ENCODE measurements at places on chromosomes 4 and X. TPM values are rescaled to one million over a fixed set of nuclear protein-coding genes. Genes with fewer than 3 reads are reported as not detected.

GRCh38 chrX:53265771-53266574 is 15.4 kb downstream of the IQSEC2 start:
- DNase-seq = no peak

DNA sequence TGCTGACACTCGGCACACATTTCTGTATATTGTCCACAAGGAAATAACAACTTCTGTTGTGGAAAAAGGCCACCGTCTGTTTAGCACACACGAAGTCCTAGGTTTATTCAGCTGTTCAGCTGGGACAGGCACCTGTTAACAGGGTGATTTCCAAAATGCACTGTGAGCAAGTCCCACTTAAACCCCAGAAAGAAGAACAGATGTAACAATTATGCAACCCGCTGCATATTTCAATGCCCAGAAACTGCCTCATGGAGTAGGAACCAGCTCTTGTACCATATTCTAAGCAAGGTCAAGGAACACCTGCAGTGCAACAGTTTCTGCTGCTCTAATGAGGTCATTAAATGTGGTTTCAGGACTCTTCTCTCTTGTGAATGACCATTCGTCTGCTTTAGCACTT is 77.1 kb downstream of the GEMIN8 start:
- DNase-seq = no peak

- DNase-seq = peak; percentile 15
Measured at GRCh38 chr4:182619660-182620059, 297.5 kb downstream of the DCTD start.

DNA sequence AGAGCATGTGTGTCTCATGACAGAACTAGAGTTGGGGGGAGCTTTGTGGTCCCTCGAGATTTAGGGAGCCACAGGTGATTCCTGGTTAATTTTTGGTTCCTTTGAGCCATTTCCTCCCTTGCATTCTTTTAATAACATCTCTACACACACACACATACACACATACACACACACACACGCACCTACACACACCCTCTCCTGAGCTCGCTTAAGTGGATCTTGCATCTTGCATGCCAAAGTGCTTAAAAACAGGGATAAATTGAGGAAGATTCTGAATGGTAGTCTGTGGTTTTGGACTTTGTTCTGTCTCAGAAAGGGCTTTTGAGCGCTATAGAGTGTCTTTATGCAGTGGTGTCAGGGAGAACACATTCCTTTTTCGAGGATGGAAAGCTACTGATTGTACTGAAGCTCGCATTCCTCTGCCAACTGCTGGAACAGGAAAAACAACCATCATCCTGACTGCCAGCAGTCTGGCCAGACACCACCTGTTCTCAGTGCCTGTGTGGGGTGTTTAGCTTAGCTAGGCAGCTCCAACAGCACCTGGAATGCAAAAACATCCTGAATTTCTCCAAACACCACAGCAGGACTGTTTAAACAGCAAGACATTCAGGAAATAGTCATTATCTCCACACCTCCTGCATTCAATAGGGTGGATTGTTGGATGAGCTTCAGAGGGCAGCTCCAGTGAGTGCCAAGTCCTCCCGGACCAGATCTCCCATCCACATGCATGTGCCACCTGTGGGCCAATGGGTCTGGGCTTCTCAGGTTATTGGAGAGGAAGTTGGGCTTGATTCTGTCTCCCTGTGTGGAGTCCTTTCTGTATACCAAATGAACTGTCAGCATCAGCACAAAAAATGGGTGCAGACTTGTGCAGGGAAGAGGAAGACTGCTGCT is 21.9 kb upstream of the IGFBP7 start:
- peak; percentile 42 for DNase-seq

- DNase-seq = no peak
Measured at GRCh38 chrX:44922980-44923379, 50.0 kb downstream of the KDM6A start.

GRCh38 chr4:142845293-142846107 is 601 bp downstream of the INPP4B start:
- DNase-seq = peak; percentile 40

DNA sequence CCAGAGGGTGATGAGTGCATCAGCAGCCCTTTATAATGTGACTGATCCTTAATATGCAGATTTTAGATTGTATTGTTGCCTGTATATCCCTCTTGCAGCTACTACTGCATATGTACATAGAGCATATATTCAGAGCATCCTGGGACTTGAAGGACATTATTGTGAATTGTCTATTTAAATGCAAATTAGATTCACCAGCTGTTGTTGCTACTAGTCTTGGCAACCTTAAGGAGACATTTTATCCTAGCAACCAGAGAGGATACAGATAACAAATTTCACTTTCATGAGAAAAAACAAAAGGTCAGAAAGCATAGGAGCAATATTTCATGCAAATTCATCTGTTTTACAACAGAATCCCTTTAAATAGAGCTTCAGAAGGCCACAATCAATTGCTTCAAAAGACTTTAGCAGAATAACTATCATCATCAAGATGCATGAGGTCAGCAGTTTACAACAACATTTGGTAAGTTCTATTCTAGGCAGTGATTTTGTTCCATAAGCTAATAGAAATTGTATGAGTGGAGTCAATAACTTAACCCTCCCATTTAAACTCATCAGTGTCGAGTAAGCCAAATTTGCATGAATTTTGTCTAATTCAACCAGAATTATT is 148.6 kb downstream of the GC start:
- peak; percentile 7 for DNase-seq

GRCh38 chr4:128930051-128930450 is 120.6 kb downstream of the JADE1 start:
- no peak for DNase-seq

DNA sequence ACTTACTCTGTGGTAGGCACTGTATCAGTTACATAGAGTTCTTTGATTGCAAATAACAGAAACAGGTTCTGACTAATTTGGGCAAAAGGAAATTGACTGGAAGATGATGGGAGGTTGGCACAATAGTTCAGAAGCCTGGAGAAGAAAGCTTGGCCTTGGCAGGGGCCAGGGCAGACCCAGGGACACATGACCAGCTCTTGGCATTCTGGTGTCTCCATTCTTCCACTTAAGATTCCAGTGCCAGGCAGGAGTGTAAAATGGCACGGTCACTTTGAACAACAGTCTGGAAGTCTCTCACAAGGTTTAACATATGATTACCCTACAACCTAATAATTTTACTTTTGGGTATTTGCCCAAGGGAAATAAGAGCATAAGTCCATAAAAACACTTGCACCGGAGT is 175.9 kb downstream of the BCOR start:
- no peak for DNase-seq

DNA sequence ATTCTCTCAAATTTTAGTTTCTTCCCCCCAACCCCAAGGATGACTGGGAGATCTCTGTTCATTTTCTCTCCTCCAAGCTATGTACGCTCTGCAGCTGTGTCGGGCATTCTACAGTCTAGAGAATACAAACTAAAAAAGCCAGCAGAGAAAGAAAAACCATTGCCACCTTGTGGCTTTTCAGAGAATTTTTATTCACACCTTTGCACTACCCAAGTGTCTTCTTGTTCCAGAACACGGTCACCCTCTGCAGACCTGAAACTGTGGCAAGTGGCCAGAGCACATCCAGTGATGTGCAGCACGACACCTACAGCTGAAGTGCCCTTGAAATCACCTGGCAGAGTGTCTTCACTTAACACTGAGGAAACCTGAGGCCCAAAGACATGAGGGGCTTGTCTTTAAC is 68.6 kb downstream of the CHST7 start:
- DNase-seq = no peak

GRCh38 chrX:44843753-44844152 is at the start of gene DUSP21:
Gene DUSP21, plus strand, starts transcription at chrX:44844021. Its CDS starts 112 bp downstream, at chrX:44844133.
- no peak for DNase-seq

- DNase-seq = peak; percentile 21
Measured at GRCh38 chr4:15682242-15683142, 865 bp downstream of the FAM200B start.

DNA sequence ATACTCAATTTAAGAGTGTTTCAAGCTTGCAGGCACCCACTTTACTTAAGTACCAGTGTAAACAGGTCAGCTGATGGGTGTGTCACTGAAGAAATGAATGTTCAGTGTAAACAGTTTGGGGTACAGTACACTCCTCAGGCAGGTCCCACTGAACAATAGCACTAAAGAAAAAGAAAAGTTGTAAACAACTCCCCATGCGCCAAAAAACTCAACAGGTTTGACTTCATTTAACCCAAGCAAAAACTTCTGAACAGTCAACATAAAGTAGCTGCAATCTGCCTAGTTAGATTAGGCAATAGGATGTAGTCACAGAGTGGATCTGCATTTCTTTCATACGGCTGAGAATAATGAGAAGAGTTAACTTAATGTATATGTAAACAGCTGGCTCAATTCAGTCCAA is 93.2 kb downstream of the FAM13A start:
- peak; percentile 11 for DNase-seq

DNA sequence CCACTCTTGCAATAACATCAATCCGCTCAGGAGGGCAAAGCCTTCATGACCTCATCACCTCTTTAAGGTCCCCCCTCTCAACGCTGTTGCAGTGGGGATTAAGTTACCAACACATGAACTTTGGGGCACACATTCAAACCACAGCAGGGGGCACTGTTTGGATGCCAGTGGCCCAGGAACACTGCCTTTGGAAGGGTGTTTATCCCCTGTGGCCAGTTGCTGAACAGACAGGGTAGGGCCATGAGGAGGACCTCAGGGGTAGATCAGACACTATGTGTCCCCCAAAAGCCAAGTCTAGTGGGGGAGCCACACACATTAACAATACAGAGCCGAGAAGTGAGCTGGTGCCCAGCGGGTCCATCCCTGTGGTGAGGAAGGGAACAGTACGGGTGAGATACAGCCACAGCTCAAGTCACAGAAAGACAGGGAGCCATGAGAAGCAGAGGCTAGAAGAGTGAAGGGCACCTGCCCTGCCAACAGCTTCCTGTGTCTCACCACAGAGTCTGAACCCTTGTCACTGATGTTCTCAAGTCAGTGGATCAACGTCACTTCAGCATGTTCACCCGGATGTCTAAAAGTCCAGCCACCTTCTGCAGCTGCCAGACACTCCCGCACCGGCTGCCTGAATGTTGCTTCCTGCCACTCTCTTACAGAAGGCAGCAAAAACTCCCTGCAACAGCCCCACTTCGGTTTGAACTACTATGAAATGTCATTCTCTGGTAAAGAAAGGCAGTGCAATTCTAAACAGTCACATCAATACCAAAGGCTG is 19.9 kb upstream of the MXD4 start:
- no peak for DNase-seq

GRCh38 chrX:3066555-3066954 is 25.3 kb downstream of the ARSF start:
- peak; percentile 8 for DNase-seq

DNA sequence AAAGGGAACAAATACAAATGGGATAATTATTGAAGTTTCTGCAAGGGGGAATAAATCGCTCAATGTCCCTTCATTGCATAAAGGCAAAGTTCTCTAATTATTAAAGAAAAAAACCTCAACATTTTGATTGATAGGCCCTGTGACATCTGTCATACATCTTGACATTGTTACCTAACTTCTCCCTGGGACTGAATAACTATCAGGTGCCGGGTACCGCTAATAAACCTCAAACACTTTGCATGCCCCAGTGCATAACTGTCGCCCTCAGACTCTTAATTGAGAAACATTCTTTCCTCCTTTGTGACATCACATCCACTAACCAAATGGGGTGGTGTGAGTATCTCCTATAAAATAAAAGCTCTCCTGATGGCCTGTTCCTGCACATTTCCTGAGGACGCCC is at the start of gene ADAM29:
Gene ADAM29 (plus strand): TSS at position 301 of the 400 bp plus-strand sequence. CDS start 57,168 bp downstream, outside the sequence.
- no peak for DNase-seq

- no peak for DNase-seq
Measured at GRCh38 chr4:81914623-81915022, 442.9 kb upstream of the RASGEF1B start.

DNA sequence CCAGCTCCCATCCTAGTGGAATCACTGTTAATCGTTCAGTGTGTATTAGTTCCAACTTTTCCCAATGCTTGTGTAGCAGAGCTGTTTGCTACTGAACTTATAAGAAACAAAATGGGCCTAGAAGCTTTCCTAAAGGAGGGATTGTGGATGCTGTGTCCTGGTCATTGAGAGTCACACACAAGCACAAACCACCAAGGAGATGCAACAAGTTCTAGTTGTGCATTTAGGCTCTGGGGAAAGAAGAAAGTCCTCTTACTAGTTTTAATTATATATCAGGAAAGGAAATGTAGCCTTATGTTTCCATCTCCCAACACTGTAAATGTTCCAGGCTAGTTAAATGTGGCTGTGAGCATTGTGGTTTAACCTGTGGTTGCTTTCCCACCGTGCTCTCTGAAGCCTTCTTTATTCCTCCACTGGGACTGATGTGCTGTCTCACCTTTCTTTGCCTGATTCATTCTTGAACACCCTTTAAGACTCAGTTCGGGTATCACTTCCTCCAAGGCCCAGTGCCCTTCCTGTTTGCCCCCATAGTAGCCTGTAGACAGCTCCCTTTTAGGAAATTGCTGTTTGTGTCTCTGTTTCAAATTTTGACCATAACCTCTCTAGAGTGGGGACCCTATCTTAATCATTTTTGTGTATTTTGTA is 34.3 kb downstream of the ATP10D start:
- no peak for DNase-seq

GRCh38 chr4:128862608-128863311 is 53.3 kb downstream of the JADE1 start:
- DNase-seq = no peak

- DNase-seq = no peak
Measured at GRCh38 chrX:28099166-28099565, 117.9 kb upstream of the DCAF8L1 start.

DNA sequence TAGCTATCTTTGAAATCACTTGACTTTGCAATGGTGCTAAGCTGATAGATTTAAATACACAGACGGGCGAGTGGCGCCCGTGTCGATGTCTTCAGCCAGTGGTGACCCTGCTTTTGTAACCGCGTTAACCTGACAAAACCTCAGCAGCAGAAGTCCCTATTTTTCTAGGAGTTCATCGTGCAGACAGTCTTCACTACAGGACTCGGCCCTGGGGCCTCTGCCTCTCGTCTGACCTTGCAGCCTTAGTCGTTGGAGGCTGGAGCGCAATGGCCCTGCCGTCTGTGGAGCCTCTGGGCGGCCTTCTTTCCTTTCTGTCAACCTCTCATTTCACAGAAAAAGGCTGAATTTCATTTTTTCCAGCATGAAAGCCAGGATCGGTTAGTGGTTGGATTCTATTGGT is 57.9 kb downstream of the CPLX1 start:
- DNase-seq = no peak

DNA sequence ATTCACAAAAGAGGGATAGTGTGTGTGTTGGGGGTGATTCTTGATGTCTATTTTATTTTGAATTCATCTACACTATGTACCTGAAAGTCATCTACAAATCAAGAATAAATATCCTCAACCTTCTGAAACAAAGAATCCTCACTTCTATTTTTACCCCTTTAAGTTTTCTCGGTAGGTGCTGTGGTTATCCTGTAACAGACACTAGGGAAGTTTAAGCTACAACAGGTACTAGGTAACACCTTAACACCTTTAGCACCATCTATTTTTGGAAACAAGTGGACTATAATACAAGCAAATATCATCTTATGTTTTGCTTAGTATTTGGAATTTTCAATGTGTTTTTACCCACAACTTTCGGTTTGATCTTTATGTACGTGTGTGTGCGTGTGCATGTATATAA is 12.0 kb upstream of the BDH2 start:
- DNase-seq = no peak

The TSPAN5 gene
- total RNA-seq = 35.4 TPM

The CD40LG gene
- not detected for total RNA-seq

The GABRG1 gene
- total RNA-seq = not detected

The CENPVL2 gene
- not detected for total RNA-seq

The CHIC1 gene
- 22.3 TPM for total RNA-seq

The ZFP92 gene
- 1.4 TPM for total RNA-seq

The RIPPLY1 gene
- not detected for total RNA-seq

The RTL3 gene
- 1.9 TPM for total RNA-seq

The TENM3 gene
- 62.0 TPM for total RNA-seq

The MAGEA2B gene
- not detected for total RNA-seq

The ENPEP gene
- 31.5 TPM for total RNA-seq

The MAGEB17 gene
- total RNA-seq = not detected

The BEX1 gene
- 0.51 TPM for total RNA-seq

The GDPD2 gene
- total RNA-seq = 1.5 TPM

Measured in tongue (tissue), 3 donors.